Stimulated activated CD4-positive, alpha-beta T cell treated with anti-CD3 and anti-CD28 coated beads, Interleukin-1b, Interleukin-23, amount 100 ng/mL, for 4 hours (primary cell): ENCODE measurements at places on chromosomes 2 and 18.

- DNase-seq = no peak
Measured at GRCh38 chr2:181463588-181463987, 6.4 kb downstream of the ITGA4 start.

DNA sequence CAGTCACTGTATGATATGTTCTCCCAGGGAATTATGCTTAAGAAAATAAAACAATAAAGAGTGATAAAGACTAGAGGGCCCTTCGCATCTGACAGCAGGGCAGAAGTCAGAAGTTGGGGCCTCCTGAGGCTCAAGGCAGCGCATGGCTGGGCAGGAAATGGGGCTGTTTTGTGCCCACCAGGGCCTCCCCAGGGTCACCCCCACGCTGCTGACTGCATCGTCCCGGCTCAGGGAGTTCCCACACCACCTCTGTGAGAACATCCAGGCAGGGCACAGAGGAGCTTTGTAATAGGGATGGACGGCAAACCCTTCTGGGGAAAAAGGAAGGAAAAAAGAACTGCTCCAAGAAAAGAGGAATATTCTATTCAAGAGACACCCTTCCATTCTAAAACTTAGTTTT lies 41.2 kb downstream of the PAX3 start:
- DNase-seq = no peak

DNA sequence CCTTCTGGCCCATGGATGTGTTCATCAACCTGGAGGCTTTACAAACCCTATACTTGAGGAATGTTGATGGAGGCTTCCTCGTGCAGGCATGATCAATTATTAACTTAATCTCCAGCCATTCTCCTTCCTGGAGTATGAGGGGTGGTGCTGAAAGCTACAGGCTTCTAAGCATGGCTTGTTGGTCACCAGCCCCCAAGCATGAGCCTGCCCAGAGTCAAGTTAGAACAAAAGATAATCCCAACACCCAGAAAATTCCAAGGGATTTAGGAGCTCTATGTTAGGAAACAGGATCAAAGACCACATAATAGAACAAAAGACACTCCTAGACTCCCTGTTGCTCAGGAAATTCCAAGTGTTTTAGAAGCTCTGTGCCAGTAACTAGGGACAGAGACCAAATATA lies 63.1 kb downstream of the FAM171B start:
- DNase-seq = no peak

DNA sequence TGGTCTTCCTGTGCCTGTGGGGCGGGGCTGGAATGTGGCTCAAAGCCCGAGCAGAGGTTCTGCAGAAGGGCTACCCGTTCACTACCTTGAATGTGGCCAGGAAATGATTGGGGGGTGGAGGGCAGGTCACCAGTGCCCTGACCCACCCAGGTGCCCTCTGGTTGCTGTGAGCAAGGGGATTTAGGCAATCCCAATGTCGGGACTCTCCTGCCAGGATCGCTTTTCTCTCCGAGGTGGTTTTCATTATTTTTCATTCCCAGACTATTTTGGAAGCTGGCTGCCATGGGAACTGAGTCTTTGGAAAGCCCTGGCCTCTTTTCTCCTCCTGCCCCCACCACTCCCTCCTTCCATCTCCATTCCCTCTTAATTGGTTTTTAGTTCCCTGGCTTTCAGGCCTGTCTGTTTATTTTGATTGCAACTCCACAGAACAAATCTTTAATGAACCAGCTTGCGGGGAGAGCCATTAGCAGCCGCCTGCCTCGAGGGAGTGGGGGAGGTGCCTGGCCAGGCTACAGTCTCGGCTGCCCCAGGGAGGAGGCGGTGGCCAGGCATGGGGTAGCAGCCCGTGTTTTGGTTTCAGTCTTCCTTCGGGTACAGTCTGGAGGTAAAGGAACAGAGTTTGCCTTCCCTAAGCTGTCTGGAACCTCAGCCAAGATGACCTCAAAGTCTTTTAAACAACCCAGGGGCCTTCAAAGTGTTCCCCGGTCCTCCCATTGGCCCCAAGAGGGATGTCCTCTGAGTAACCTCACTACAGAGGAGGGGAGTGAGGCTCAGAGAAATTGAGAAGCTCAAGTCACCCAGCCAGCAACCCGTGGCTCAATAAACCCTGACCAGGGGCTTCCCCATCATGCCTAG lies 114.4 kb upstream of the HAAO start:
- no peak for DNase-seq

DNA sequence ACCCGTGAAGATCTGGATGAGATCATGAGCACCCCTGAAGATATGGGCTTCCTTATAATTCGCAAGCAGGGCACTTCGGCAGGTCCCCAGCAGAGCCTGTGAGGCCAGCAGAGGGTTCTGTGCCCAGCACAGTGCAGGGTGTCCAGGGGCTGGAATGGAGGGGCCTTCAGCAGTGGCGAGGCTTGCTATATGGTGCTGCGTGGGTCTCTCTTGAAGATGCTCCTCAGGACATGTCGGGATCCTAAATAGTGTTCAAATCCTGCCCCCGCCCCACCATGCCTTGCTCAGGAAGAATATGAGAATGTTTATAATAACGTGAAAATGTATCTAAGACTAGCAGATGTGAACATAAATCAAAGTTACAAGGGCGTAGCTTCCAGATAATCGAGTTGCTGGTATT lies 60.3 kb upstream of the RBM44 start:
- no peak for DNase-seq

GRCh38 chr2:239194731-239195317 lies 206.0 kb downstream of the HDAC4 start:
- DNase-seq = no peak

GRCh38 chr2:66405473-66405872 lies 29.5 kb upstream of the MEIS1 start:
- DNase-seq = no peak

DNA sequence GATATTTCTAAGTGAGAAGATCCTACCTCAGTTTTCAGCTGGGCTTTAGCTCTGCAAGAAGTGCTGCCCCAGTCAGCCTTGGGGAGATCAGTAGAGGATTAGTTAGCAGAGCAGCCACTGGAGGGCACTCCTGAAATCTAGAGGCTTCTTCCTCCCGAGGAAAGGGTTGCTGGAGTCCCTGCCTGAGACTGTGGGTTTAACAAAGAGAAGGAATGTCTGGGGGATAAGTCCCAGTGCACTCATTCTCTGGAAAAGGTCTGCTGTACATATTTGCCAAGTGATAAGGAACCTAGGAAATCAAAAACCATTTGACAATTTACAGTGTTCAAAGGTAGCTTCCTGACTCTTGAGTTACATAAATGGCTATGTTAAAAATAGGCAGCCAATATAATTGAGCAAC lies 207.2 kb downstream of the SLC8A1 start:
- no peak for DNase-seq

GRCh38 chr2:3244486-3244885 lies 133.1 kb downstream of the EIPR1 start:
- DNase-seq = no peak

DNA sequence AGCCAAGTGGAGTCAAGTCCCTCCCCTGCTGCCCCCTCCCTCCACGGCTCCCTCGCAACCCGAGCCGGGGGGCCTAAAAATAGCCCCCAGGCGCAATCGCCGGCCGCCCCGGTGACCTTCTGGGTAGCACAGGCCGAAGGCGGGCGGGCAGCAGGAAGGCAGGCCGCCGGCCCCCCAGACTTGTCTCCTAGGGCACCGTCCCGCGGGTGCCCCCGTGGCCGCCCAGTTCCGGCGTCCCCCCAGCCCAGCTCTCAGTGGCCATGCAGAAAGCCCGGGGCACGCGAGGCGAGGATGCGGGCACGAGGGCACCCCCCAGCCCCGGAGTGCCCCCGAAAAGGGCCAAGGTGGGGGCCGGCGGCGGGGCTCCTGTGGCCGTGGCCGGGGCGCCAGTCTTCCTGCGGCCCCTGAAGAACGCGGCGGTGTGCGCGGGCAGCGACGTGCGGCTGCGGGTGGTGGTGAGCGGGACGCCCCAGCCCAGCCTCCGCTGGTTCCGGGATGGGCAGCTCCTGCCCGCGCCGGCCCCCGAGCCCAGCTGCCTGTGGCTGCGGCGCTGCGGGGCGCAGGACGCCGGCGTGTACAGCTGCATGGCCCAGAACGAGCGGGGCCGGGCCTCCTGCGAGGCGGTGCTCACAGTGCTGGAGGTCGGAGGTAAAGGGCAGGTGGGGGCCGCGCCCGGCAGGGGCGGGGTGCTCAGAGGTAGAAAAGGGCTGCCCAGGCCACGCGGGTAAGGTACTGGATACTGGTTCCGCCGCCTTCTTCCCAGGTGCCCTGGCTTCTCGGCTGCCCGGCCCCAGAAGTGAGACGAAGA lies at the start of gene SPEG:
TSS of gene SPEG (plus strand) at position 126 of the 808 bp plus-strand sequence. CDS start at position 261, 135 bp downstream.
- DNase-seq = no peak

DNA sequence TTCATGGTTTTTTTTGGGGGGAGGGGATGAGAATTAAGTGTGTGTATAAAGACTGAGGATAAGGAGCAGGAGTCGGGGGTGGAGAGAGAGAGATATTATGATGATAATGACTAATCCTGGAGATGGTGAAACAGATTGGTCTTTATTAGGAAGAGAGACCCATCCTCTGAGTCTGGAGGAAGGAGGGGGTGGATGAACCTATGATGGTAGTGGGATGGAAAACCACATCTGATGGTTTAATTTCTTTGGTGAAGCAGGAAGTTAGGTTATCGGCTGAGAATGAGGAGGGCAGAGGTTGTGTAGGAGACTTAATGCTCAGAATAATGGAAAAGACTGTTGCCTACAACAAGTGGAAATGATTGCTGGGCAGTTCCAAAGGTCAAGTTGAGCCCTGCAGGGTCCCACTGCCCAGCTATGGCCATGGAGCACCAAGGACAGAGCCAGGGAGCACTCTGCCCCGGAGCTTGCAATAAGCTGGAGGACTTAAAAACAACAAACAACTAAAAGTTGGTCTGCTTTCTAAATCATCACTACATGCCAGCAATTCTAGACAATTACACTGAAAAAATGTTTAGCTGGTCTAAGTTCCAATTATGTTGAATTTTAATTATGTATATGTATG lies 7.9 kb downstream of the SLC16A14 start:
- no peak for DNase-seq

- no peak for DNase-seq
Measured at GRCh38 chr18:25100418-25100817, 251.5 kb downstream of the ZNF521 start.

DNA sequence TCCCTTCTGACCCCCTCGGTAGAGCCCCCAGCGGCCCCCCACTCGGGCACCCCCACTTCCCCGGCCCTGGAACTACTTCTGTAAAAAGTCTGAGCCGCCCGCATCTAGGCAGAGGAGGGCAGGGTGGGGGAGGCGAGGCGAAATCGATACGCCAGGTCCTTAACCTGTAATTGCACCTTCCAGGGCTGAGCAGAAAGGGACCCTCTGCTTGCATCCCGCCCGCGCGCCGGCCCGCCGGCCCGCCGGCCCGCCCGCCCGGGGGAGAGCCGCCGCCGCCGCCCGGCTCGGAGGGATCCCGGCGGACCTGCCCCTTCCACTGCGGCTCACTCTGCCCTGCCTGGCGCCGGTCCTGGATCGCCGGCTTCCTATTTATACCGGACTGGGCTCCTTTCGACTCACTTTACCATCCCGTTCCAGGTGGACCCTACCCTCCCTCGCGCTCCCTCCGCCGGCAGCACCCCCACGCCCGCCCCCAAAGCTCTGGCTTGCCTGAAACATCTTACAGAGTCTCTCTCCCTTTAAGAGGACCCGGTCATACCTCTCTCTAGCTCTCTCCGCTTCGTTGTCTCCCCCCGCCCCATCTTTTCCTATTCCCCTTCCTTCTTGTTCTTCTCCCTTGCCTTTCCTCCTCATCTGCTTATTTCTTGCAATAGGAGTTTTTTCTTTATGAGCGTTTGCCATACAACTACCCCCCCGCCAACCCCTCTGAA lies 797 bp downstream of the KLHL14 start:
- DNase-seq = no peak

GRCh38 chr18:24725644-24726415 lies 265.4 kb downstream of the HRH4 start:
- no peak for DNase-seq
